ENCODE measurements at places on chromosomes 1 and 21.

GRCh38 chr21:39595465-39595864, 17.3 kb upstream of the B3GALT5 start:
- no peak for DNase-seq

DNA sequence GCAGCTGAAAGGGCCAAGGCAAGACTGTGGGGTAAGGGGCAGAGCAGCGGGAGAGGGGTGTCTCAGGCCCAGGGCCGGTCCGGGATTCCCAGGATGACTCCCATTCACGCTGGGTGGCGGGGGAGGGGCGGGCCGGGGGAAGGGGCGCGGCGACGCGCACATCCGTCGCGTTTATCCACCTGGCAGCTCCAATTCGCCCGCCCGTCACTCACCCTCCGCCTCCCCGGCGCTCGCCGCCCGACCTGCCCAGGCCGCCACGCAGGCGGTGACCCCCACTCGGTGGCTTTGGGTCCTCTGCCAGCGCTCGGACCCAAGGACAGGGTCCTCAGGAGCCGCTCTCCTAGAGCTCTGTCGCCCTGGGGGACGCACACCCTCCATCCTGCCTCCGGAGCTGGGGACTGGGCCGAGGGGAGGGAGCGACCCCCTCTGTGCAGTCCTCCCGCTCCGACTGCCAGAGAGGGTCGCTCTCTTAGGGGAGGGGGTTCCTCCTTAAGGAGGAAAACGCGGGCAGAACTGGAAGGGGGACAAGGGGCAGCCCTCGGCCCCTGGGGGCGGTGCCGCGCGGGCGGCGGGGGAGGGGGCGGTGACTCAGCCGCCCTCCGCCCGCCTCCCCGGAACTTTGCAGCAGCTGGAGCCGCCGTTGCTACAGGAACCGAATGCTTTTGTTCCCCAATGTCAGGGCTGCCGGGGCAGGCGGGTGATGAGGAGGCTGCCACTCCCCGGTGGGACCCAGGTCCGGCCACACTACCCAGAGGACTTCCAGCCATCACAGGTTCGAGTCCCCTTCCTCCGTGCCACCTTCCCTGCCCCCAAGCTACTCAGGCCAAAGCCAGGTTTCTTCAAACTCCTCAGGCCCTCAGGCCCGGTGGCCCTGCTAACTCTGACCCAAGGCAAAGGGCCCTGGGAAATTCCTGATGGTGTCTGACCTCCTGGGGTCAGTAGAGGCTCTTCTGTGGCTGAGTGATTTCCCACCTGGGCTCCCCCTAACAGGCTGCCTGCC, 3.4 kb downstream of the ADGRB2 start:
- DNase-seq = no peak

- no peak for DNase-seq
These were observed 31.2 kb upstream of the TNFRSF1B start for GRCh38 chr1:12135612-12136011.

DNA sequence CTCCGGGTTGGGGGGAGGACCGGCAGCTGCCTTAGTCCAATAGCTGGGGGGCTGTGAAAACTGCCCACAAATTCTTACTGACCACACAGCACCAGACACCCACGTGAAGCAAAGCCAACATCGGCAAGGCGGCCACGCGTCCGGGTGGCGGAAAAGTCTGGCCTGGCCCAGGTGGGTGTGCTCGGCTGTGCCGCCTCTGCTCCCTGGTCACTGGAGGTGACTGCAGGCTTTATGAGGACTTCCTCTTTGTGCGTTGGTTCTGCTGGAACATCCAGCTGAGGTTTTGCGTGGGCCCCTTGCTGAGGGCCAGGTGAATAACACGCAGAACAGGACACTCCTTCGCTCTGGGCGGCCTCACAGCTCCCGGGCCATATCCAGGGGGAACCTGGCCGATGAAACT, 35.4 kb downstream of the FAAP20 start:
- DNase-seq = no peak

DNA sequence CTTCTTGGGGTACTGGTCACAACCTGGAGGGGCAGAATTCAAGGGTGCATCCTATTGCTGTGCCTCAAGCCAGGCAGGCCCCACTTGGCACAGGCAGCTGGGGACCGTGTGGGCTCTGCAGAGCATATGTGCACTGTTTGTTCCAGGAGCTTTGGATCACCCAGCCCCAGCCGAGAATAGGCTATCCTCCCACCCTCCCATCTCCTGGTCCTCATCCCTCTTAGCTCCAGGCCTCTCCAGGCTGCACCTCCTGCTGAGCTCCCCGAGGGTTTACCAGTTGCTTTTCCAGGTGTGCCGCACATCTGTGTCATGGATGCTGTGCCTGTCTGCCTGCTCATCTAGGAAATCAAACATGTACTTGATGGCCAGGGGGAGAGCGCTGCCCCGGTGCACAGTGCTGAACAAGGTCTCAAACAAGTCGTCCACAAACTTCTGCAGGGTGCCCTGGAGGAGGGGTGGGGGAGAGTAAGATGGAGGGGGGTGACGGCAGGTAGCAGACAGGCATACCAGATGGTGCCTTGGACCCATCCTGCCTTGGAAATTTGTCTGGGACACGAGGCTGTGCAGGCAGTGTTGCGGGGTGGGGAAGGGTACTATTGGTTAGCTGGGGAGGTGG, 120.5 kb upstream of the CD34 start:
- no peak for DNase-seq

GRCh38 chr1:203101813-203102634, 16.2 kb upstream of the MYOG start:
- no peak for DNase-seq

DNA sequence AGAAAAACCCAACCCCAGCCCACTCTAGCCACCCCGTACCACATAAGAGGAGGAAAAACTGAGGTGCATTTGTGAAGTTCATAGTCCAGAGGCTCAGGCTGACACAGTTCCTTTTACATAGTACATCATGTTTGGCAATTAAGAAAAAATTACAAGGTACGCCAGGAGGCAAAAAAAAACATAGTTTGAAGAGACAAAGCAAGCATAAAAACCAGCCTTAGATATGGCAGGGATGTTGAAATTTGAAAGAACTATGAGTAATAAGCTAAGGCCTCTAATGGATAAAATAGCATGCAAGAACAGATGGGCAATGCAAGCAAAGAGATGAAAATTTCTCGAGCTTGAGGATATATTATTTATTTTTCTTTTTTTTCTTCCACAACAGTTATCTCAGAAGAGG, 31.9 kb downstream of the MIXL1 start:
- DNase-seq = no peak

DNA sequence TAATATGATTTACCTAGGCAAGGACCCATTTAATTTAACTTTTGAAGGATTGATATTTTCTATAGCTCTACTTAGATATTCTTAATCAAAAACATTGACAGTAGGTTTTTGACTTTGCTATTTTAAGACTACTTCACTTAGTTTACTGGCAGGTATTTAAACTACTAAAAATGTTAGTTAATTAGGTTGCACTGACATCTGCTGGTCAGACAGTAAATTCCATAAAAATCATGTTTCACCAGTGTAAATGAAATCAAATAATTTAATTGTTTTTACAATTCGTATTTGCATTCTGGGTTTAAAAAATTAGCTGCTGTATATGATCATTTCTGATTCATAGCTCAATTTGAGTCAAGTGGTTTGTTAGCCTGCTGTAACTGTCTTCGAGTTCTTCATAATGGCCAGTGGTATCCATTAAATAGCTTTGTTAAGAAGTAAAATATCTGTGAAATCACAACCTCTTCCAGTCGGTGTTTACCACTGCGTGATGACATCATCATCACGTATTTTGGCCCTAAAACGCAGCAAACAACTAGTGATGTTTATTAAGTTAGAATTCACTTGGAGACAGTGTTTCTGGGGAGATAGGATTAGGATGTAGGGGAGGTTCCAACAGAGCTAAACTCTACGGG, 26.2 kb downstream of the EXTL2 start:
- DNase-seq = no peak

DNA sequence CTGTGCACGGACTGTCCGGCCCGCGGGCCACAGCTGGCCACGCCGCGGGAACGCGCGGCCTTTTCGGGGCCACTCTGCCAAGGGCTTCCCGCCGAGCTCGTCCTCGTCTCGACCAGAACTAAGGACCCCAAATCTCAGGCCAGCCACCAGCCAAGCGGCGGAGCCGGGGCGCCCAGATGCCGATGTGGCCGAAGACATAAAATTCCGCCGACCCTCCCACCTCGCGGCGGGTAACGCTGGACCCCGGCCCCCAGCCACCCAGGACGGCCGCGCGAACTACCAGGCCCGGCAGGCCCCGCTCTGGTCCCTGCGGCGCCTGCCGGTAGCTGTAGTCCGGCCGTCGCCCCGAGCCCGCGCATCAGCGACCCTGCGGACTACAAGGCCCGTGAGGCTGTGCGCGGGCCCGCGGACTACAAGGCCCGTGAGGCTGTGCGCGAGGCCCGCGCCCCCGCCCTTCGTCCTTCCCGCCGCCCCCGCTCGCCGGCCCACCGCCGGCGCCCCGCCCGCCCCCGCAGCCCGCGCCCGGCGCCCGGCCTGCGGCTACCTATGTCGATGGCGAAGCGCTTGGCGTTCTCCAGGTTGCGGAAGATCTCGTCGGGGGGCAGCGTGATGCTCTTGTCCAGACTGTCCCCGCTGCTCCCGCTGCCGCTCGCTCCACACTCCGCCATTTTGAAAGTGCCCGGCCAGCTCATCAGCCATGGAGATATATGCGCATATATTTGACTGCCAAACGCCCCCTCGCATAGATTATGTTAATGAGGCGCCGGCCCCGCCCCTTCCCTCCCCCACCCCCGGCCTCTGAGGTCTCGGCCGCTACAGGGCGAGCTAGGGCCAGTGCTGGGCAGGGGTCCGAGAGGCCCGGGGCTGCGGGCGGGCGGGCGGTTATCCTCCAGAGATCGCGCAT, at the start of gene PANK4:
Gene PANK4, minus strand, starts transcription at position 677 of the 904 bp plus-strand sequence. Its CDS starts 9 bp downstream, at position 668.
- peak; percentile 68 for DNase-seq

DNA sequence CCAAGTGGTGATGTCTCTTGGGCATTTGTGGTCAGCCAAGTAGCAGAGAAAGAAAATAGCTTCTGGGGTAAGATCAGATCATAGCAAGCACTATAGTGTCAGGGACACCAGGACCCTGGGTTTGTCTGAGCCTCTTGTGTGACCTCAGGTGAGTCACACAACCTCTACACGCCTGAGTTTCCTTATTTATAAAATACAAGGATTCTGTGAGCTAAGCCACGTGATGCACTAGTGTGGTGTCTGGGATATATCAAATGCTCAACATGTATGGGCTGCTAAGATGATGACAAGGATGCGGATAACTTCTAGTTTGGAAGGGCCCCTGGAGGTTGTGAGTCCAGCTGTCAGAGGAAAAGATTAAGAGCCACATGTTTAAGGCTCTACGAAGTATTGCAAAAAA, 24.5 kb upstream of the ZNF436 start:
- DNase-seq = no peak

DNA sequence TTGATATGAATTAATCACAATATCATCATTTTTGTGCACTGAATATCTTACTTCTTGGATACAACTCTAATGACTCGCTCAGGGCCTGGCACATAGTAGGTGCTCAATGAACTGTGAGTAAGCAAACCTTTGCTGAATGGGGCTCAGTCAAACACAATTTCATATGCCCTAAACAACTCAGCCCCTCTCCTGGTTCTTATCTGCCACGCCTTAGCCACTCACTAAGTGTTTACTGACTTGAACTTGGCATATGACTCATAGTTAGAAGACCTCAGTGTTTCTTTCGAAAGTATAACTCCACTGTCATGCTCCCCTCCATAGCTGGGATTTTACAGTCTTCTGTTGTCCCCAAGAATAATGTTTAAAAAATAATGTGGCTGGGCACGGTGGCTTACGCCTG, 4.8 kb upstream of the IFNLR1 start:
- DNase-seq = no peak

- no peak for DNase-seq
These were observed 84.6 kb upstream of the SERBP1 start for GRCh38 chr1:67514786-67515185.

- DNase-seq = no peak
These were observed 33.9 kb downstream of the EIF2D start for GRCh38 chr1:206578068-206578977.

DNA sequence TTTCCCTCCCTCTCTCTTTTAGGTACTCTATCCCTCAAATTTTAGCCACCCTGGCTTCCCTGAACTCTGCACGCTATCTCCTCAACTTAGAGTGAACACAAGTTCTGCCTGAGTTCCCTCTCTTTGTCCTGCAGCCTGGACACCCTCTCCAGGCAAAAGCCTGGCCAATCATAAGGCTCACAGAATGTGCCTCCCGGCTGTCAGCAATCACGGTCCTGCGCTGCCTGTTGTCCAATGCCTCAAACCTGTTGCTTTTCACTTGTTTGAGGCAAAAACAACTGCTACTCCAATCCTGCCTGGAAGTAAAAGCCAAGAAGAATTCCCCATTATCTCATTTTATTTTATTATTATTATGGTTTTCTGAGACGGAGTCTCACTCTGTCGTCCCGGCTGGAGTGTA, 66.1 kb downstream of the LGR6 start:
- no peak for DNase-seq
